Cerebellum (tissue), 4 donors: ENCODE measurements at places on chromosomes 1 and 21.

- DNase-seq: no peak
These were observed 31.8 kb downstream of the RUNX1 start for GRCh38 chr21:35017256-35017655.

- no peak for DNase-seq
These were observed 39.9 kb downstream of the AKNAD1 start for GRCh38 chr1:108817016-108817415.

GRCh38 chr1:97680470-97680869 lies 240.4 kb downstream of the DPYD start:
- DNase-seq: no peak

GRCh38 chr1:225407755-225408154 lies 20.1 kb downstream of the LBR start:
- DNase-seq: no peak

GRCh38 chr1:43622901-43623780 lies 26.8 kb upstream of the KDM4A start:
- DNase-seq: no peak

- no peak for DNase-seq
These were observed 15.1 kb upstream of the ST6GALNAC3 start for GRCh38 chr1:76059451-76059850.

GRCh38 chr1:153023109-153023508 lies 7.9 kb upstream of the SPRR1B start:
- DNase-seq: no peak

DNA sequence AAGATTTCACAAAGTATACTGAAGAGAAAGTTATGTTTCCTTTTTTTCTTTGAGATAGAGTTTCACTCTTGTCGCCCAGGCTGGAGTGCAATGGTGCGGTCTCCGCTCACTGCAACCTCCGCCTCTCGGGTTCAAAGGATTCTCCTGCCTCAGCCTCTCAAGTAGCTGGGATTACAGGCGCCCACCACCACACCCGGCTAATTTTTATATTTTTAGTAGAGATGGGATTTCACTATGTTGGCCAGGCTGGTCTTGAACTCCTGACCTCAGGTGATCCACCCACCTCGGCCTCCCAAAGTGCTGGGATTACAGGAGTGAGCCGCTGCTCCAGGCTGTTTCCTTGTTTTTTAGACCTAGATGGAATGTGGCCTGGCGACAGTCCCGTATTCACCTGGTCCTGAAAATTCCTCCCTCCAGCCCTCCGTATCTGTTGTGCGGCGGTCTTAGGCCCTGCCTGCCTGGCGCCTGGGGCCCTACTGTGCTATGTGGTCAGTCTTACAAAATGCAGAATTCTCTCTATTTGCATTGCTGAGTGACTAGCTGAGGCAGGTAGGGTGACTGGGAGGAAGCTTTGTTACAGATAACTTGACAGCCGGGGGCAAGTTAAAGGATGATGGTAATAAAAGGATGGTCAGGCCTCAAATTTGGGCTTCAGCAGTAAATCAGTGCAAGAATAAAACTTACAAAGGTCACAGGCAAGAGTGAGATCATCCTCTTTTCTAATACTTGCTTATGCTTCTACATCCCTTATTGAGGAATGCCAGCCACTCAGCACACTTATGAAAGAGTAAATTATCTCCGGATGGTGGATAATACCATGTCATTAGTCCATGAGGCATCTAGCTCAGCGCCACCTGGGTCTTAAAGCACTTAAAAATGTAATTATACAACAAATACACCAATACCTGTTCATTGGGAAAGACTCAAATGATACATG lies 30.3 kb downstream of the PARK7 start:
- DNase-seq: no peak

GRCh38 chr1:24957016-24957807 lies 27.1 kb upstream of the RUNX3 start:
- no peak for DNase-seq

GRCh38 chr1:14555091-14555490 lies 43.4 kb upstream of the KAZN start:
- no peak for DNase-seq

GRCh38 chr1:106080608-106081325 lies 975.7 kb upstream of the PRMT6 start:
- no peak for DNase-seq

GRCh38 chr1:170214117-170215032 lies 68.6 kb downstream of the NTMT2 start:
- DNase-seq: no peak

DNA sequence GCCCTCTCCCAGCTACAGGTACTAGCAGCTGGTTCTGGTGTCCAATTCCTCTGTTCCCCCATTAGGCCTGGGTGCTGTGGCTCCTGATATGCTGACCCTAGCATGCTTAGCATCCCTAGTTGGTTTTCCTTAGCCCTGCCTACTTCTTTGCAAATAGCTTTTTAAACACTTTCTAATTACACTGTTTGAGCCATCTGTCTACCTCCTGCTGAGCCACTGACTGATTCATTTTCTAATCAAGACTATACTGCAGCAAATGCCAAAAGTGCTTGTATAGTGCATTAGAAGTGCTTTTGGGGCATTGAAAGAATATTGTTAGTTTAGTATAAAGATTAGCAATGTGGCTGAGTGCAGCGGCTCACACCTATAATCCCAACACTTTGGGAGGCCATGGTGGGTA lies 36.3 kb downstream of the ERICH3 start:
- DNase-seq: peak; percentile 1

DNA sequence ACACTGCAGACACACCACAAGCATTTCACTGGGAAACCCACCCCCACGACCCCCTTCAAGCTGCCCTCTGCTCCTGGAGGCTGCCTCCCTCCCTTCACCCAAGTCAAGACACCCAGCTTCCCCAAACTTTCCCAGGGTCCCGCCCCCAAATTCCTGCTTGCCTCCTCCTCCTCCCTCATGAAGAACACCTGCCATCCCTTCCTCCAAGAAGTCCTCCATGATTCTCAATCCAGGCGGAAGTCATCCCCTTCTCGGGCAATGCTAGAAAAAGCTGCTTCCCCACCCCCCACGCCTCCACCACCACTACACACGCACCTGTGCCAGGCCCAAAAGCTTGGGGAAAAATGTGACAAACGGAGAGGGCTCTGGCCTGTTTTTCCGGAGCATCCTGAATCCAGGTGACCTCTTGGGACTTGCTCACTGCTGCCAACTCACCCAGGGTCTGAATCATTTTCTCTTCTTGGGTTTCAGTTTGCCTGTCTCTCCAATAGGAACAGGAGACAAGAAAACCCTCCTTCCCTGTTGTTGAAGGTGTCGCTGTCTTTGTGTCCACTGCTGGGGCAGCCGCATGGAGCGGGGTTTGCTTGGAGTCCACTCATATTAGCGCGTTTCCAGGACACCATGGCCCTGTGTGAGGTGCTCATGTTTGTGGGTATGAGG lies 101.0 kb upstream of the CASZ1 start:
- DNase-seq: no peak

- DNase-seq: no peak
These were observed 1.8 kb downstream of the NPPA start for GRCh38 chr1:11845641-11846335.

- no peak for DNase-seq
These were observed 972 bp upstream of the KDM4A start for GRCh38 chr1:43648876-43649477.

GRCh38 chr1:74690909-74691308 lies 17.3 kb upstream of the ERICH3 start:
- DNase-seq: no peak
